AG04449 (cell line): ENCODE measurements at places on chromosomes 6 and 20.
A peak's percentile ranks its signal among the peaks of the same experiment; 100 is the strongest.

GRCh38 chr6:37406726-37407341, 26.2 kb upstream of the CMTR1 start:
- DNase-seq = no peak

GRCh38 chr6:9428421-9429172, 986.3 kb downstream of the TFAP2A start:
- no peak for DNase-seq

- no peak for DNase-seq
Observed at GRCh38 chr6:113361014-113361645, 496.0 kb upstream of the MARCKS start.

DNA sequence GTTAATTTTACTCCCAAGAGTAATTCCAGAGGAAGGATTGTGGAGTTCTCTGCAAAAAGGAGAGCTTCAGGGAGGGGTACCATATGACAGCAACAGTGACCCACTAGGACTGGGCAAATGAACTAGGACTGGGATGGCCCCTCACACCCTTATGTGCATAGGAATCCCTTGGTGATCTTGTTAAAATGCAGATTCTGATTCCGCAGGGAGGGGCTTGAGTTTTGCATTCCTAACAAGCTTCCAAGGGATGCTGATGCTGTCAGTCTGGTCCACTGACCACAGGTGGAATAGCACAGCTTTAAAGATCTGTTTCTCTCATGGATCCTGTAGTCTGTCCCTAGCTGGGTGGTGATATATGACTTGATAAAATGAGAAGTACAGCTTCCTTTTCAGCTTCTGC, 6.3 kb upstream of the FOXA2 start:
- no peak for DNase-seq

GRCh38 chr20:400454-401275, 7.4 kb upstream of the RBCK1 start:
- no peak for DNase-seq

DNA sequence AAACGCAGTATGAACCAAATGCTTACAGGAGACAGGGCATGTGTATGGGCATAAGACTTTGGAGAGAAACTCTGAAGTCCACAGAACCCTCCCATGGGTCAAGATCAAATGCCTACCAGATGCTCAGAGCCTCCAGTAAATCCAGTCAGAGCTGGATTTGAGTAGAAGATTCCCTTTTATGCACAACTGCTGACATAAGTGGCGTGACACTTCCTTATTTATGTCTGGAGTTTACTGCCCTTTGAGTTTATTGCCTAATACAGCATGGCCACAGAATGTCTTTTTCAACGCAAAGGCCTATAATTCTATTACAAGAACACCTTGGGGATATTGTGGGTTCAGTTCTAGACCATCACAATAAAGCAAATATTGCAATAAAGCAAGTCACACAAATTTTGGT, 220.0 kb upstream of the FOXQ1 start:
- no peak for DNase-seq

GRCh38 chr6:134521116-134521501, 203.2 kb upstream of the SGK1 start:
- no peak for DNase-seq

- DNase-seq = no peak
Observed at GRCh38 chr6:107616775-107617174, 126.9 kb downstream of the SOBP start.

GRCh38 chr6:103982574-103982973, 877.1 kb downstream of the HACE1 start:
- no peak for DNase-seq

DNA sequence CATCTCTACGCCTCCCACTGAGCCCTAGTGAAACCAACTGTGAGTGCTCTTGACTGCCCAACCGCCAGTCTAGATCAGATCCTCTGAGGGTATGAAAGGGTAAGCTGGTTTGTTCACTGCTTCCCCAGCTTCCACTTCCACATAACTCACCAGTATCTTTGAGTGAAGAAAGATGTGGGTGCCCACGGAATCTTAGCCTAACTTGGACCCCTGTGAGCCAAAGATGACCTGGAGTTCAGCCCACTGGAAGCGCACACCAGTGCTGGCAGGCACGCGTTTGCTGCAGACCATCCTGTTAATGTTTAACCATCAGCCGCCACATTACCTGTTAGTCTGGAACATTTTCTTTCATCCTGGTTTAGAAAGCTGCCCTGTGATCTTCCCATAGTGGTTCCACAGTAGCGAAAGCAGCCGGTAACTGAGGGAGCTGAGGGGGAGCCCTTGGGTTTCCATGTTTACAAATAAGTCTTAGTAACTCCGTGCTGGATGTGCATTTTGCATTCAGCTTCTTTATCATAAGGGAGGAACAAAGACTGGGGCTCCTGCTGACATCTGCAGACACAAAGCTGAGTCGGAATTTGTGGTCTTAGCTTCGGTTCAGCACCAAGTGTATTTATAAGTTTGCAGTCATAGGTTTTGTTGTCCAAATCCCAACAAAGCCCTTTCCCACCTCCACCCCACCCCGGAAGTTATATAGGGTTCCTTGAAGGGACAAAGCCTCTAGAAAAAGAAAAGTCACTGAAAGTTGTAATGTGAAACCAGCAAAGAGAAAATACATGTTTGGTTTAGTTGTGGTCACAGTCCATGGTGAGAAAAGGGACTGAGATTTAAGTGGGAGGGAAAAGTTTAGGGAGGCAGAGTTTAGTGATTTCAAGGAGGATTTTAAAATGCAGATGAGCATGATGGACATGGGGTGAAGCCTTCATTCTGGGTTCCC, 71.0 kb downstream of the SSR1 start:
- DNase-seq = no peak

DNA sequence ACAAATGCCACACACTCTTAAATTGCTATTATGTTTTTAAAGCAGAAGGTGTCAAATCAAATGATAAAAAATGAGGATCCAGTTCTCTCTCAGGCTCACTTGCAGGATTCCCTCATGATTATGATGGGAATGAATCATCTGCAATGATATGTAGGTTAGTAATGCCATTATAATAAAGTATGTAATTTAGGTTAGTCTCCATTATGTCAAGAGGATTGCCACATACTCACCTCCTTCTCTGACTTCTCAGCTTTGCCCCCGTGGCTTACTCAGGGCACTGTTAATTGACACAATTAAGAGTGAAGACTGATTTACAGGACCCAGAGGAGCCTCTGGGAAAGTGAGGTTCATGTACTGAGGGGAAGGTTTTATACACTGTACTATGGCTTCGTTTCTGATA, 591.7 kb upstream of the NRSN1 start:
- DNase-seq = no peak

GRCh38 chr6:52024451-52025068, 62.9 kb downstream of the PKHD1 start:
- no peak for DNase-seq

- DNase-seq = no peak
Observed at GRCh38 chr6:159062564-159062945, 17.8 kb upstream of the TAGAP start.

- no peak for DNase-seq
Observed at GRCh38 chr6:22025468-22026163, 271.2 kb downstream of the PRL start.

DNA sequence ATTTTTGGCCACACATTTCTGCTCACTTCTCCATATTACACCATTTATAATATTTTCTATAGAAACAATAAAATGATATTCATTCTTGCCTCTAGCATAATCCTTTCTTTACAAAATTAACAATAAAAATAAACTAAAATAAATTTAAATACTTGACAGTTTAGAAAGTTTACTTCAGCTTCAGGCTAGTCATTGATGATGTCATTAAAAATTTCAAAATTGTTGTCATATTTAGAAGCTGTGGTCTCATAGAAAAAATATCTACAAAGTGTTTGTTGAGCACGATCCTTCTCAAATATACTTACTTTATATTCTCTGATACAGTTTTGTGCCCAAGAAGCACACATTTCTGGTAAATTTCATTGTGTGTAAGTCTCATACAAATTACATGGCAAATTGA, 717.4 kb upstream of the CITED2 start:
- DNase-seq = no peak

DNA sequence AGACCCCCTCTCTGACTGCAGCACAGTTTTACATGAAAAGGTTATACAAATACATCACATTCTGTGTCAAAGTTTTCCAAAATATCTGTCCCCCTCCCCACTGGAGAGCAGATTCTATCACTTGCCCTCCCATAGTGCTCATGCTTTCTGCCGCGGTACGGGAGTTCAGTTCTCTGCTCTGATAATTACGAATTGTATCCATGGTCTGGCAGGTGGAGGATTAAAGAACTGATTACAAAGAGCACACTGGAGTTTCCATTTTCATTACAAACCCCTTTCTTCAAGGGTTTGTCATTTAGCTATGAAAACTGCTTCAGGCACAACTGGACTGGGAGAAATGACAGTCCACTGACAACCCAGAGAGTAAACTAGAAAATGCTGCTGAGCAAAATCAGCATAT, 166.0 kb downstream of the PDSS2 start:
- DNase-seq = no peak

GRCh38 chr6:44116641-44117382, 10.4 kb downstream of the MRPL14 start:
- peak; percentile 74 for DNase-seq

DNA sequence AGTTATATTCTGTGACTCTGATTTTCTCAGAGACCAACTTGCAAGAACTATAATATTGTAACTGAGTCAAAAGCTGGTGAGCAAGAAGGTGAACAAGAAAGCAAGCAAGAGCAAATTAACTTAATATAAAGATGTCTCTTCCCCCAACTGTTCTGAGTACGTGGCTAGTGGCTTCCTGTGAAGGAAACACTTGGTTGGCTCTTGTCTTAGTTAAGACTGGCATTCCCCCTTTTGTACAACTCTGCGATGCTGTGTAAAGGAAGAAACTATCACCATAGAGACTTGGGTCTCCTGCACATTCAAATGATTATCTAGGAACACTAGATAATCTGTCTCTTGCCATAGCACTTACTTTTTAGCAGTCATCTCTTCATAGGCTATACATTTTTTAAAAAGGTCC, 47.3 kb upstream of the TNFAIP3 start:
- no peak for DNase-seq

DNA sequence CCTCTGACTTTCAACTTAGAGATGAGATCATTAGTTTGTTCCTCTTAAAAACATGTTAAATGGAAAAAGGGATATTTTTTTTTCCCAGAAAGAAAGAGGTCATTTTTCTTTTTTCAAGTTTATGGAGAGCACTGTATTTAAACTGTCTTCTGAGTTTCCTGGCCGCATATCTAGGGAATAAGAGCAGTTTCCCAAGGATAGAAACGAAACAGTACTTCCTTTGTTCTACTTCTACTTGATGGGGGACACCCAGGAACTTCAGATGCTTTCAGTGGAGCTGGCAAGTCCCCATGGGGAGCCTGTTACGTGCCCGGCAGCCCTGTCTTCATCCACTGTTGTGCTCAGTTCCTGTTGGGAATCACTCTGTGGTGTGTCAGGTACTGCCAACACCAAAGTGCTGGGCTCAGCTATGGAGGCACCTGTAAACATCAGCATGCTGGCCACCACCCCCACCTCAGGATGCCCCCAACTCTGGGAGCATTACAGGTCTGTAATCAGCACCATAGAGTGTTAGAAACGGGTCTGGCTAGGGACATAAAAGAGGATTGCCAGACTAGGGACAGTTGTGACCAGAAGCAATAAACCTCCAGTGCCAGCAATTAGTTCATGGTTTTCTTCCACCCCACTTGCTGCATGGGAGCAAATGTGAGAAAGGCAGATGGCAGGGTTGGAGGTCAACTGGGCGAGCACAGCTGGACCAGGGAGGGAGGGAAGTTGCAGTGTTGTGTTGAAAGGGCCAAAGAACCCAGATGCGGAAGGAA, 221.7 kb upstream of the ECI2 start:
- DNase-seq = no peak

GRCh38 chr6:10219510-10219909, 195.4 kb downstream of the TFAP2A start:
- DNase-seq = no peak

GRCh38 chr6:112665114-112665513, 318.0 kb downstream of the RFPL4B start:
- peak; percentile 40 for DNase-seq

DNA sequence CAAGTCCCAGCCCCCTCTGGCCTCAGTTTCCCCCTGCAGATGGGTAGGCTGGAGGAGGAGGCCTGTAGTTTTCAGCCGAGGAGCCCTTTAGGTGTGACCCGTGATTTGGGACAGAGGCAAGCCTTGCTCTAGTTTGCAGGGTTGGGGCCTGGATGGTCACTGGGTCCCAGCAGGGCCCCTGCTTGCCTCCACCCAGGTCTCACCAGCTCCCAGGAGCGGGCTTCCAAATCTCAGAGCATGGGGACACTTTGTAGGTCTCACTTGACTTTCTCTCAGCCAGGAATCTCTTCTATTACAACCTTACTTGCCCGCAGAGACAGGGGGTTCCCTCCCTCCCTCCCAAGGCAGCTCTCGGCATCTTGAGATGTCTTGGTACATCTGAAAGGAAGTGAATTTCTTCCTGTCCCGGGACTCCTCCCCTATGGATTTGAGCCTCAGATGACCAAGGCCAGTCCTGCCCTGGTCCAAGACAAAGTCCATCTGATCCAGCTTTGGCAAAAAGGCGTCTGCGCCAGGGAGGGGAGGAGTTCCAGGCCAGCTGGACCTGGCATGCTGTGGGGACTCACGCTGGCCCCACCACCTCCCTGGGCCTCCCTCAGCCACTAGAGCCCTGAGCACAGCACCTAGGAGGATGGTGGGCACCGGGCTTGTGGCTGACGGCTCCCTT, 47.4 kb downstream of the SRC start:
- no peak for DNase-seq

GRCh38 chr6:109182578-109182977, 87.3 kb downstream of the CEP57L1 start:
- DNase-seq = no peak

DNA sequence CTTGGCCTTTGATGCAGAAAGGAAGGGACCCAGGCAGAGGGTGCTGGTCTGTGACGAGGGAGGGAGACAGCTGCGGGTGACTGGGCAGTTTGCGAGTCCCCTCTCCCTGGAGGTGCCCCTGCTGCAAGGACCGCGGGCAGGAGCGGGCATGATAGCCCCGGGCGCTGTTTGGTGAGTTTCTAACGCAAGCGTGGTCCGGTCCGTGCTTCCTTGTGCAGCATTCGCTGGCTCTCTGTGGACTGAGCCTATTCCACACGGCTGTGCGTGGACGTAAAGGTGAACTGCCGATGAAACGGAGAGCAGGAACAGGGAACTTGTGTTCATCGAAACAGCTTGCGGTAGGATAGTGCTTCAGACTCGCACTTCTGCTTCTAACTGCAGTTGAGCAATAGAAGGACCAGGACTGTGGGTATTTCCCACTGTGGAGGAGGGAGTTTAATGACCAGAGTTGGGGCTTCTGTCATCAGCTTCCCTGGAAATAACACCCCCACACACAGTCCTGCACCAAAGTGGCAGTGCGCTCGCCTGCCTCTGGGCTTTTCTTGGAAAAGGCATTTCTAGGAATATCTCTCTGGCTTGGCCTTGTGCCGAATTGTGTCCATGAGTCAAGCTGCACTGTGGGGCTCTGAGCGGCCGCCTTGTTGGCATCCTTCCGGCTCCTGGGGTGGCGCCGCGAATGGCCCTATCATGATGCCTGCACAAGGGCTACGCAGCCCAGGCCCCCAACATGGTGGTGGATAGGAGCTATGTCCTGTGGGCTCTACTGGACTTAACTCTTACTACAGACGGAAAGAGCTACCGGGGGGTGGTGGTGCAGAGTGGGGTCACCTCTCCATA, 48.9 kb downstream of the DUSP22 start:
- DNase-seq = no peak
